ENCODE measurements at places on chromosomes 7 and 10.

- no peak for DNase-seq
These were observed 44.4 kb upstream of the AMPH start for GRCh38 chr7:38675494-38676106.

DNA sequence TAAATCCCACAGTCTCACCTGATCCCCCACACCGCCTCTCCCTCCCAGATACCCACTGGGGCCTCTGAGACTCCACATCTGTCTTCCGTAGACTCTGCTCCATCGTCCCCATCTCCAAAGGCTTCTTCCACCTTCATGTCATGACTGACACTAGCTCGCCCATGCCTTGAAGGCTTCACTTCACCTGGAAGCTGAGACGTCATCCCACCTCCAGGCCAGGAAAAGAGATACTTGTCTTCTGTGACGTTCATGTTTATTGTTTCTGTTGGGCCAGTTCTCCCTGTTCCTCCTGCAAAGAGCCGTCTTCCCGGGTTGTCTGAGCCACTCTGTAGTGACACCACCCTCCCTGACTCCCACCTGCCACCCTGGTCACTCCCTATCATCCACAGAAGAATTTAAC, 3.6 kb upstream of the ZNF862 start:
- DNase-seq = no peak

GRCh38 chr10:119642556-119643111, 8.5 kb upstream of the BAG3 start:
- no peak for DNase-seq

DNA sequence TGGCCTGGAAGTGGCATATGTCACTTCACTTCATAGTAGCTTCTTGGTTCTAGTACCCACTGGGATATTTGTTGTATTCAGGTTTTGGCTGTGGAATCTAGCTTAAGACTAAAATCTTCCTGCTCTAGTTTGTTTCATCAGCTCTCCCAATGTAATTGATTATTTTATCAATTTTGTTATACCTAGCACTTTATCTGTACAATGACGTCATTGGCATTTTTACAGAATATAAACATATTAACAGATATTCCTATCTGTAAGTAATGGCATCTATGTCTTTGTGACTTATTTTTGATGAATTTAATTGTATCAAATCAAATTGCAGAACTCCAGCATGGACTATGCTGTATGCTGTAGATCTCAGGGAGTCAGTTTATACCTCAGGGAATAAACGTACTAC, 19.7 kb downstream of the KIAA1217 start:
- DNase-seq = no peak

DNA sequence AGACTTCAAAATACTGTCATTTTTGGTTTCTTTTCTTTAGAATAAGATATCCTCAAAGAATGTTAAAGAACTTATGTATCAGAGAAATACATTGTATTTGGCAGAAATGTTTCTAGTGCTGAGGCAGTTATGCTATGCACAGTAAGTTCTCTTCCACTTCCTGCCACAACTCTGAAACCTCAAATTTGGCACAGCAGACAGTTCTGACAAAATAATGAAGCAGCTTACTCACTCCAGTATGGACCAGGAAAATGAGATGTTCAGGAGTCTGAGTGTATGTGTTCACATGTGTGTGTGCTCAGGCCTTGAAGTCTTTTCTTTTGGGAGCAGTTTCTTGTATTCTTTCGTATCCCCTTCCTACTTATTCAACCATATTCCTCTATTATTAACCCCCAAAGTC, 197.0 kb upstream of the AGK start:
- DNase-seq = no peak

- no peak for DNase-seq
These were observed 13.1 kb upstream of the TRDMT1 start for GRCh38 chr10:17214526-17214925.

GRCh38 chr7:92782236-92782635, 54.1 kb downstream of the CDK6 start:
- no peak for DNase-seq

DNA sequence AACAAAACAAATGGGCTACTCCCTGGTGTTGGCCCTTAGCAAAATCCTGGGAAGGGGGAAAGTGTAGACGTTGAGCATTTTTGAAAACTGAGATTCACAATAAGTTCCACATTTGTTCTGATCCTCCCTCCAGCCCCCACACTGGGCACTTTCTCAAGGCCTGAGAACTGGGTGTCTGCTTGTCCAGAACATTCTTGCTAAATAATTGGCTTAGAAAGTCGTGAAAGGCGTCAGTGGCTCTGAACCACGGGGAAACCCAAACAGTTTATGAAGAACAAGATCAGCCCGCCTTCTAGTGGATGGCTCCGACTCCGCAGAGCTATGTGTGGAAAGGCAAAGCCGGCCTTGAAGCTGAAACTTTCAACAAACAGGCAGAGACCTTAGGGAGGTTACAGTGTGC, 370.1 kb downstream of the PRPF18 start:
- DNase-seq = no peak

- peak; percentile 14 for DNase-seq
These were observed 550 bp upstream of the CALU start for GRCh38 chr7:128738570-128739047.
